ENCODE measurements at places on chromosomes 11 and 22. TPM values are rescaled to one million over a fixed set of nuclear protein-coding genes. Genes with fewer than 3 reads are reported as not detected.

Gene OR51E2
- total RNA-seq: not detected

Gene ASPHD2
- 1.5 TPM for total RNA-seq

Gene MYH9
- total RNA-seq: 197 TPM

Gene SYCE3
- 0.34 TPM for total RNA-seq

Gene TCIRG1
- total RNA-seq: 77.5 TPM

All from A549 treated with DMSO at 1 μM for 4 hours (cell line).